ENCODE measurements at places on chromosomes 7 and 10.

- DNase-seq, result peak; percentile 32
These were observed 183.0 kb downstream of the RAPGEF5 start for GRCh38 chr7:22173685-22174573.

DNA sequence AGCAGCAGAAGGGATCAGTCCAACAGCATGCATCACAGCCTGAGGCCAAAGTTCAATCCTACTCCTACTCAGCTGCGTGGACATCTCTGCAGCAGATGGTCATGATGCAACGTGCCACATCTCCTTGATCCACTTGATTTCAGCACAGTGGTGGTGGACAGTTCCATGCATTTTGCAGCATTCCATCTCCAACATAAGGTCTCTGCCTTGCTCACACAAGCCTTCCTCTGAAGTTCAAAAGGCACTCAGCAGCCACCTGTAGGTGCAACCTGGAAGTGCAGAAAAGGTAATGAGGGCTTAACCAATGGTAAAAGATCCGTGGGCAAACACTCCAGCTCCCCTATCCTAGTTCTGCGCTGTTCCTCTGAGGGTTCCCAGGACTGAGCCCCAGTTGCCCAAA is 57.5 kb upstream of the CHCHD3 start:
- peak; percentile 0 for DNase-seq

DNA sequence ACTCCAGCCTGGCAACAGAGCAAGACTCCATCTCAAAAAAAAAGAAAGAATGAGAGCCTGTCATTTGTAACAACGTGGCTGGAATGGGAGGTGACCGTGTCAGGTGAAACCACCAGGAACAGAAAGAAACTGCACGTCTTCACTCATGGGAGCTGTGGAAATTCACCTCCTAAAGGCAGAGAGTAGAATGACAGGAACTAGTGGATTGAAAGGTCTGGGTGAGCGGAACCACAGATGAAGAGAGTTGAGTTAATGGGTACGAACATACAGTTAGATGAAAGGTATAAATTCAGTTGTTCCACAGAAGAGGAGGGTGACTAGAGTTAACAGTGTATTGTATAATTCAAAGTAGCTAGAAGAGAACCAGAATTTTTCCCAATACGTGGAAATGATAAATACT is 78.6 kb downstream of the MAD1L1 start:
- DNase-seq, result no peak

- no peak for DNase-seq
These were observed 48.0 kb downstream of the NT5C2 start for GRCh38 chr10:103145046-103145445.

- DNase-seq, result no peak
These were observed 3.6 kb downstream of the FOXI2 start for GRCh38 chr10:127740596-127740995.

- DNase-seq, result no peak
These were observed 31.4 kb upstream of the AQP1 start for GRCh38 chr7:30880125-30880720.

DNA sequence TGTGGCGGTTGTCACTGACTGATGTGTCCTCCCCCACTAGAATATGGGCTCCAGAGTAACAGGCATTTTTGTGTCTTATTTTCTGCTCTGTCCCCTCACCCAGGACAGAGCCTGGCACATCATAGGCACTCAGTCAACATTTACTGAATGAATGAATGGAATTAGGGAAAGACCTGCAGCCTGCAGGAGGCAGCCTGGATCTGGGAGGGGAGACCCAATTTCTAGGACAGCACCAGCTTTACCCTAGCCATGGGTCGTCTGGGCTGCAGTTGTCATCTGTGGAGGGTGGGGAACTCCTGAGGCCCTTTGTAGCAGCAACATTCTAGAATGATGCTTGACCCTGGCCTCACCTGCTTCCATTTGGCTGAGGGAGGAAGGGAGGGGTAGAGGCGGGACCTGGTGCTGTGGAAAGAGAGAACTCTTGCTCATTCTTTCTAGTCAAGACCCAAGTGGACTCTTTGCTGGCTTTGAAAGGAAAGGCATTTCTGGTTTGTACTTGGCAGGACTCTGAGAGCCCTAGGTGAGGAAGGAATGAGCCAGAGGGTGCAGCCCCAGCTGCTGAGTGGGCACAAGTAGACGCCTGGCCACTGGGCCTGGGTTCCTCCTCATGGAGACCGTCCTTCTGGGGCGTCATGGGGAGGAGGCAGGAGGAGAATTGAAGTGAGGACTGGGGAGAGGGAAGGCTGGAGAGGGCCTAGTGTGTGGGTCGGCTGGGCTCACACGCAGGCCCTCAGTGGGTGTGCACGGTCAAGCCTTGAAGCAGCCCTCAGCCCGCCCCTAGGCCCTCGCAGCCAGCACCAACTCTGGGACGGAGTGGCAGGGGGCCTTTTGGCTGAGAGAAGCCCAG is 8.9 kb downstream of the FGF8 start:
- DNase-seq, result no peak

GRCh38 chr7:42237811-42238541 is 967 bp upstream of the GLI3 start:
- peak; percentile 26 for DNase-seq

DNA sequence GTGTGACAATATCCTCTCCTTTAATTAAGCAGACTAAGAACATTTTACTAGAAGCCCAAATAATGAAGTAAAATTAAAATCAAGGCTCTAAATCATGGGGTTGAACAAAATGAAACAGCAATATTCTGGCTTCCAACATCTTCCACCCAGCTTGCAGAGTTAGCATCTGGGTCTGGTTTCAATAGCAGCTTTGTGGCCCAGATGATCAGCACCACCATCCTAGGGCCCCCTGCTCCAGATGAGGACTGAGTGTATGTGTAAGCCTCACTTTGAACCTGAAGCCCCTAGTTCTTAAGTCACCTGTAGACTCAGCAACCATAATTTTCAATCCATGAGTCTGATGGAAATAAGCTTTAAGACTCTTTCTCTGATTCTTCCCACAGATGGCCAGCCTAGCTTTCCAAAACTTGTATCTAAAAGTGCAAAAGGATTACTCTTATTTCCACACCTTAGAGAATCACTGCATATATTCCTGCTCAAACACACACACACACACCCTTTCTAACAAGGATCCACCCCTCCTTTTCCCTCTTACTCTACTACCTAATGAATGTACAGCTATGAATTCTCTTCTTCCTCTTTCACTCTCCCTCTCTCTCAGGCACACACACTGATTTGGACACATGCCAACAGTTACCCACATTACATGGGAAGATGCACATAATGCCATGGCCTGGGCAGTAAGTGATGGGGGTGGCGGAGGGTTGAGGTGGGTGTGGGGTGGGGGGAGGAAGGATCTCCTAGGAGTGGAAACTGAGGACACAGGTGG is 3.5 kb downstream of the DENND11 start:
- DNase-seq, result no peak

- no peak for DNase-seq
These were observed 8.0 kb upstream of the SP8 start for GRCh38 chr7:20794676-20795075.

DNA sequence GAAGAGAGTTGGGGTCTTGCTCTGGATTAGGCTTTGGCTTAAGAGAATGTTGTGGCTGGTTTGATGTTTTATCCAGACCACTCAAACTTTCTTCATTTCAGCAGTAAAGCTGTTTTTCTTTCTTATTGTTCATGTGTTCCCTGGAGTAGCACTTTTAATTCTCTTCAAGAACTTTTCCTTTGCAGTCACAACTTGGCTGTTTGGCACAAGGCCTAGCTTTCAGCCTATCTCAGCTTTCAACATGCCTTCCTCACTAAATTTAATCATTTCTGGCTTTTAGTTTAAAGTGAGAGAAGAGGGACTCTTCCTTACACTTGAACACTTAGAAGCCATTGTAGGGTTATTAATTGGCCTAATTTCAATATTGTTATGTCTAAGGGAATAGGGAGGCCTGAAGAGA is 18.1 kb downstream of the CCDC126 start:
- no peak for DNase-seq

DNA sequence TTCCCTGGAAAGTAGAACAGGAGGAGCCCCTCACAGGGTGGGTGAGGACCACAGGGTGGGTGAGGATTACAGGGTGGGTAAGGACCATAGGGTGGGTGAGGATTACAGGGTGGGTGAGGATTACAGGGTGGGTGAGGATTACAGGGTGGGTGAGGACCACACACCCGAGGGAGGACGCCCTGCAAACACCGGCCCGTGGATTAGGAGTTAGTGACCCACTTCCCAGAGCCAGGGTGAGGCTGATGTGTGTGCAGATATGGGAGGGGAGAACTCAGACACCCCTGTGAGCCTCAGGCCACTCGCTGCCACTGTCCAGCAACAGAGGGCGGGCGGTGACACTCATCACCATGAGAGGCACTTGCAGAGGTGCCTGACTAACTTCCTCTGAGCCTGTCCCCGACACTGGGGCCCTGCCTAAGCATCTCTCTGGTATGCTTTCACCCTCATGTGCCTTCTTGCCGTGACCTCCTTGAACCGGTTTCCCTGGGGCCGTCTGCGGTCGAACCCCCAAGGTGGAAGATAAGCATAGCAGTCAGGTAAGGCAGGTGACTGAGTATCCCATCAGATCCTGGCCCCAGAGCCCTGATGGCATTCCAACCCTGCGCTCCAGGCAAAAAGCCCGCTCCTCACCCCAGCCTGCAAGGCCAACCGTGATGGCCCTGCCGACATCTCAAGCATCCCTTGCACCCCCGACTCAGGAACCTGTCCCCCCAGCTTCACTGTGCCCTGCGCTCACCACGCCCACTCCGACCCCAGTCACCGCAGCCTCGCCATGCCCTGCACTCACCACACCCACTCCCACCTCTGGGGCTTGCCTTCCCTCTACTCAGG is 74.1 kb downstream of the FAM53B start:
- no peak for DNase-seq

- no peak for DNase-seq
These were observed 84.1 kb downstream of the TRIL start for GRCh38 chr7:28874001-28874400.

- DNase-seq, result no peak
These were observed 37.7 kb downstream of the CCSER2 start for GRCh38 chr10:84366041-84366440.

GRCh38 chr7:30575910-30576309 is 18.8 kb upstream of the GARS1 start:
- DNase-seq, result no peak

DNA sequence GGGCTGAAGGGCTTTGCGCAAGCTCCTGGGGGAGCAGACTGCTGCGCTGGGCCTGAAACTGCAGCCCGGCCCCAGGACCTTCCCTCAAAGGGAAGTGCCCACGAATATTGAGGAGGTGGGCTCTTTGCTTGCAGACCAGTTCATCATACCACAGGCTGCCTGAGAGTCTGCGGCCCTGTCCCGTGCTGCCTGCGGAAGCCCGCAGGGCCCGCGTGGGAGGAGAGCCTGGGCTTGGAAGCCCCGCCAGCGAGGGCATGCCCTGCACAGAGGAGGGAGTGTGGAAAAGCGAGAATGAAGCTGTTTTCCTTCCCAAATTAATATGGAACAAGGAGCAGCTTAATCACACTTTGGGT is 83.6 kb upstream of the MKI67 start:
- no peak for DNase-seq

DNA sequence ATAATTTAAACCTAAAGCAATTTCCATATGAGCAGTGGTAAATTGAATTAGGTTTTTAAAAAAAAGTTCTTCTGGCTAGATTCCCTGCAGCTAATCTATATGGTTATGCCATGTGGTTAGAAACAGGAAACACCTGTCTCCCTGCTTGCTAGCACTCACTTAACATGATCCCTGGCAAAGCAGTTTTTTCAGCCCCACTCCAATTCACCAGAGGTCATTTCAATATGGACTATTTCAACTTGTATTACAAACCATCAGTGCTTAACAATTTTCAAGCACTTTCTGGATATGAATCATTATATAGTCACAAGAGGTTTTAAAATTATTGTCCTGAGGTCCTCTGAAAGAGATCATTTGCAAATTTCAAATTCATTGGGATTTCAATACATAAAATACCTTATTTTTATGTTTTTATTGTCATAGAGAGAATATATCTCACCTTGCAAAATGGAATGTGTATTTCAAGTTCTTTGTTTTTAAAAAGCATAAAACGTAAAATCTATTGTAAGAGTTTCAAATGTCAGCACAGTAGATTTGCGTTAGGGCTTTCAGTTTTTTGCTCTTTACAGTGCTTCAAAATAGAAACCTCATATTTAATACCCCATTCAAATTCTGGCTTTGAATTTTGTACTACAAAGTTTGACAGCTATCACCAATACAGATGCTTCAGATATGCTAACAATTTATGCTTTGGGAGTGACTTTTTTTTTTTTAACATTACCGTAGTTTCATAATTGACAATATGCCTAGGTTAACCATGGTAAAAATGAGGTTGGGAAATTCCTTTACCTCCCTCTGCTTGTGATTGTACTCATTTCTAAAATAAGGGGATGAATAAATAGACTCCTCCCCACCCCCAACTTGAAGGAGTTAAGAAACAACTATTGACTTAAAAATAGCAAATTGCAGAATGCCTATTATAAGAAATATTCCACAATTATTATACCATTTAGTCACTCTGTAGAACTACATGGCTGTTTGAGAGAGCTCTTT is 117.5 kb upstream of the HGF start:
- no peak for DNase-seq

GRCh38 chr7:109259151-109259550 is 689.5 kb downstream of the DNAJB9 start:
- no peak for DNase-seq

GRCh38 chr7:91276909-91277308 is 12.7 kb downstream of the FZD1 start:
- DNase-seq, result no peak

GRCh38 chr7:77967429-77967828 is 168.9 kb downstream of the PHTF2 start:
- DNase-seq, result no peak

- no peak for DNase-seq
These were observed 121.7 kb downstream of the ATRNL1 start for GRCh38 chr10:115214829-115215228.

DNA sequence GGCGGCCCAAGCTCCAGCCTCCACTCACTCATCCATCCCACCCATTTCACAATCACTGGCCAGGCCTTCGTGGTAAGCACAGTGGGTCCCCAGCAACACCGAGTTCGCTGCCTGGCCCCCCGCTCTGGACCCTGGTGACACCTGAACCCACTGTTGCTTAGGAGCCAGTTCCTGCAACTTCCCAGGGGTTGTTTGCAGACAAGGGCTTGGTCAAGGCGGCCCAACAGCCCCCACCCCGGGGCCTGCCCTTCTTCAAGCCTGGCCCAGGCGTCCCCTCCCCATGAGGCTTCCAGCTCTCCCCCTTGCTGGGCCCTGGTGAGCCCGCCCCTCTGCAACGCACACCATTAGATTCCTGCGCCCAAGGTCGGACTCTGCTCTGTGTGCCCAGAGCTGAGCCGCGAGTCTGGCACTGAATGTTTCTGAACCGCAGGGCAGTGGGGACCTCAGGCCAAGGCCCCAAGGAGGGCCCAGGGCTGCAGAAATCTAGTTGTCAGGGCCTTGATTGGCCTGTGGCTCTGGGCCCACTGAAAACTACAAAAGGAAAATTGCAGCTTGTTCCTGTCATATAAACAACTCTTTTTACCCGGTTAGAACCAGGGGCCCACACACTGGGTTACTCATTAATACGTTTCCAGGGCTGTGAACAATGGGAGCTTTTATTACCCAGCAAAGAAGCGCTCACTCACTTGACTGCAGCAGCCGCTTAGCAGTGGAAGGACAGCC is 2.1 kb upstream of the COX19 start:
- no peak for DNase-seq
